Activated T-cell treated with anti-CD3 and anti-CD28 coated beads, Interleukin-2, amount 50 U/mL, for 72 hours (primary cell): ENCODE measurements at places on chromosomes 13 and 19.

DNA sequence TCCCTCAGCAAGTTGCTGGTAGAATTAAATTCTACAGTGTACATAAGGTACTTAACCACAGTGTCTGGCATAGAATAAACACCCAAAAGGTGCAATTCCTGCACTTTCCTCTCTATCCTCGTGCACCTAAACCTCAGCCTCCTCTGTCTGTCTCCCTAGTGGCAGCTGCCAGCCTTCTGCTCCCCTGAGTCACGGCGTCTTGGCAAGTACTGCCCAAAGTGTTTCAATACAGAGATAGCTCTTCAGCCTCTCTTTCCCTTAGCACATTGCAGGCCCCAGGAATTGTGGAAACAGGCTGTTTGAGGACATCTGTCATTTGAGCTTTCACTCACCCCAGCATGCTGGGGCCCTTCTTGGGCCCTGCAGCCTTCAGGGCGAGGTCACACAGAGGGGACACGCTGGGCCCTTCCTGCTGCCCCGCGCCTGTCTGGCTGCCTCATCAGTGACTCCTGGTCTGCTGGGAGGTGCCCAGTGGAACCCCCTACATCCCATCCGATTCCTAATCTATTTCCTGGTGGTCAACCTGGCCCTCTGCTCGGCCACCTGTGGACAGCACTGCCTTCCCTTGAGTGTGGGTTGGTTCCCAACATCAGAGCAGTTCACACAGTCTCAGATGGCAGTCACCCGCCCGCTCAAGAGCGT is 19.3 kb downstream of the COL4A2 start:
- DNase-seq: no peak

GRCh38 chr19:17220207-17220758 is 5.1 kb downstream of the USE1 start:
- no peak for DNase-seq

DNA sequence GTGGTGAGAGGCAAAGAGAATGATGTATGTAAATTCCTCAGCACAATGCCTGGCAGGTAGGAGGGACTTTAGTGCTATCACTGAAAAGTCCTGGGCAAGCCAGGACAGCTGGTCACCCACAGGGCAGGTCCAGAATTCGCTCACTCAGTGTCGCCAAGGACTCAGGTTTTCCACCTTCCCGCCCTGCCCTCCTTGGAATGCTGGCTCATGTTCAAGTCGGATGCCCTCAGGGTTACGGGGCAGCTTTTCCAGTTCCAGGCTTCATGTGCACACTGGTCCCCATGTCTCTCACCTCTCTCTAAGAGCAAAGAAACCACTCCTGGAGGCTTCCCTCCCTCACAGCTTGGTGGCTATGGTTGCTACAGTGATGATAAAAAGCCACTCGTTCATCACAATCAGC is 24.8 kb upstream of the NAXD start:
- DNase-seq: no peak

GRCh38 chr19:41799444-41800000 is 3.1 kb downstream of the CEACAM3 start:
- DNase-seq: no peak

DNA sequence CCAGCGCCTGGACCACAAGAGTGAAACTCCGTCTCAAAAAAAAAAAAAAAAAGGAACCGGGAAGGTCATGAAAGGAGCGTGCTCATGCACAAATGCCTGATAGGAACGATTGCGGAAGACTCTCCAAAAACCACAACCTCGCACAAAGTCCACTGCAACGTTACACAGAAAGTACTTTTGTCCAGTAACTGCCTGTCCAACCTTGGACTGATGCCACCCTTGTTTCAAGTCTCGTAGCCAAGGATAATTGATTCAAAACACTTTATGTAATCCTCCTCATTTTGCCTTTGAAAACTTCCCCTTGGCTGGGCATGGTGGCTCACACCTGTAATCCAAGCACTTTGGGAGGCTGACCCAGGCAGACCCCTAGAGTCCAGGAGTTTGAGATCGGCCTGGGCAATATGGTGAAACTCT is 13.7 kb downstream of the LGALS7 start:
- no peak for DNase-seq

DNA sequence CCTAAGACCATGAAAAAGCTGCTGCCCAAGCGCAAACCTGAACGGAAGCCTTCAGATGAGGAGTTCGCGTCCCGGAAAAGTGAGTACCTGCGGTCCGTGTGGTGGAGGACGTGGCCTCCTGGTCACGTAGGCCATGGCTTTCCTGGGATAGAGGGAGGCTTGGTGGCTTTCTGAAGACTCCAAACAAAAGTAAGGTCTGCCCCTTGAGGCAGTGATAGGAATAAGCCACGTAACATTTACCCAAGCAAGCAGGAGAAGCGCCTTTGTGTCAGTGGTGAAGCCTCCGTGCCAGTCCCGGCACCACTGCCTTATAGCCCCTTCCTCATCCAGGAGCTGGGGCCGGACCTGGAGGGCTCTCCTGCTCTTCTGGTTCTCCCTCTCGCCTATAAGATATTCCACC is 34.3 kb upstream of the TEX29 start:
- DNase-seq: no peak
